ENCODE measurements at places on chromosomes 7 and 10. TPM values are rescaled to one million over a fixed set of nuclear protein-coding genes. Genes with fewer than 3 reads are reported as not detected.

The C10orf105 gene
- total RNA-seq, result 0.36 TPM

The RAB11FIP2 gene
- total RNA-seq, result 35.6 TPM

The GNAI1 gene
- 1.2 TPM for total RNA-seq

The DPY19L1 gene
- 6.0 TPM for total RNA-seq

The SYNPO2L gene
- not detected for total RNA-seq

The ZNF746 gene
- total RNA-seq, result 30.3 TPM

The ITIH2 gene
- not detected for total RNA-seq

The RINT1 gene
- total RNA-seq, result 39.5 TPM

The SLC16A12 gene
- total RNA-seq, result not detected

All from CD4-positive, alpha-beta T cell (primary cell).